ENCODE measurements at places on chromosomes 1 and 21. TPM values are rescaled to one million over a fixed set of nuclear protein-coding genes. Genes with fewer than 3 reads are reported as not detected.

Gene DCST1
- total RNA-seq, result 0.20 TPM

Gene ETV3
- total RNA-seq, result 31.5 TPM

Gene MAP1LC3C
- total RNA-seq, result 3.5 TPM

Gene CELA2B
- total RNA-seq, result 0.63 TPM

Gene SZT2
- 71.5 TPM for total RNA-seq

Gene FRRS1
- 12.1 TPM for total RNA-seq

Gene CLCA4
- 0.09 TPM for total RNA-seq

Gene DTL
- 5.1 TPM for total RNA-seq

Gene LCE2B
- not detected for total RNA-seq

Gene CRABP2
- total RNA-seq, result 13.6 TPM

Gene PTPN22
- total RNA-seq, result 6.9 TPM

Gene SEC16B
- total RNA-seq, result 1.5 TPM

Gene RAB29
- total RNA-seq, result 11.4 TPM

Gene C1orf185
- total RNA-seq, result not detected

Gene OR2L2
- not detected for total RNA-seq

Gene FMO1
- 8.7 TPM for total RNA-seq
